C1 segment of cervical spinal cord (tissue), 14 donors: ENCODE measurements at places on chromosomes 12 and 14.

DNA sequence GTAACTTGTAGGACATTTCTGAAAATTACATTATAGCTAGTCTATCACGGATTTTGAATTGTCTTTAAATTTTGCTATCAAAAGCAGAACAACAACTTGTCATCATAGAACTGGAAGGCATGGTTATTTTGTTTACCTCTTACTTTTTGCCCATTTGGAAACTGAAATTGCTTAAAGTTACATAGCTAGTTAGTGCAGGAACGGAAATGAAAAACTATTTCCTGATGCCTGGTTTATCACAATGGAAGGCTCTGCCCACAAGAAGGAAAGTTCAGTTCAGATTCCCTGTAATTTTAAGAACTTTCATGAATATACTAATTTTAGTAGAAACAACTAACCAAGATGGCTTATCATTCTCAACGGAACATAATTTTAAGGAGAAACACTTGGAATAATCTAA, 427.7 kb downstream of the RAD51B start:
- no peak for DNase-seq

GRCh38 chr12:84727961-84728360, 184.6 kb downstream of the SLC6A15 start:
- DNase-seq, result no peak

GRCh38 chr12:34392741-34393085, 370.4 kb downstream of the ALG10 start:
- DNase-seq, result no peak

GRCh38 chr14:65042731-65043372, 56.2 kb downstream of the FNTB start:
- DNase-seq, result no peak

DNA sequence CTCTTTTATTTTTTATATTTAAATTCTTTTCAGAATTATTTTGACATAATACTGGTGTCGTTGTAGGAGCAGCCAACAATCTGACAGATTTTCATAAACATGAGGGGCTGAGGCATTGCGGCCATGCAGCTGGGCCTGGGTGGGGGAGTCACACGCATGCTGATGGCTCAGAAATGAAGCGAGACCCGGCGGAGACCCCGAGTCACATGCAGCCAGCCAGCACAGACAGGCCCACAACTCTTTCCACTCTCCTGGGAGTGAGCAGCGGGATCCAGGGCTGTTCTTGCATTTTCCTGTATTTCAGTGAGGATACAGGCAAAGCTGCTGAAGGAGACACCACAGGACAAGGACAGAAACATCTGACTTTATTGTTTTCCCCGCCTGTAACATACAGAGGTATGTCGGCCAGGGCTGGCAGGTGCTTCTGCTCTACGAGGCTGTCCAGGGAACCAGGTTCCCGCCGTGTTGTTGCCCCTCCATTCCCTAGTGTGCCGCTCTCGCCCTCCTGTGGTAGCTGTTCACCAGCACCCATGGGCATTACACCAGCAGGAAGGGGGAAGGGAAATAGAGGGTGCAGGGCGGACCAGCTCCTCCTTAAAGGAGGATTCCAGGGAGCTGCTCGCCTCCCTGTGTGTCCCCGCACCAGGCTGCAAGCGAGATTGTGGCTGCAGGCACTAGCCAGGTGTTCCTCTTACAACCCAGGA, 30.5 kb downstream of the FZD10 start:
- DNase-seq, result no peak

DNA sequence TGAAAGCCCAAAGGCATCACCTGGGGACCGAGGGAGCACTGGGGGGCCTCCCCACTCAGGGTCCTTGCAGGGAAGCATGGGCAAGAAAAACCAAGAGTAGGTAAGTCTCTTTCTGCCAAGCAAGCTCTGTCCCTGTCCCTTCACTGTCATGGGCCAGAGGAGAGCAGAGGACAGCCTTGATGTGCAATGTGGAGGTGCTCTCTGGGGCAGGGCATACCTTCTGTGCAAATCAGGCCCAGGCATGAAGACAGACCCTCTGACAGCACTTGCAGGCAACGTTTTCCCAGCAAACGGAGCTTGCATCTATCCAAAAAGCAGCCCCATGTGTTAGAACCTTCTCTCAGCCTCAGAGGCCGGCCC, 192.5 kb upstream of the PWP1 start:
- no peak for DNase-seq

- DNase-seq, result no peak
These were observed 2.0 kb upstream of the MAP1LC3B2 start for GRCh38 chr12:116556964-116557698.

GRCh38 chr12:28294300-28294699, 104.0 kb downstream of the CCDC91 start:
- no peak for DNase-seq
